NCI-H345 (cell line): ENCODE measurements at places on chromosomes 6 and 20.
A peak's percentile ranks its signal among the peaks of the same experiment; 100 is the strongest.

GRCh38 chr20:44425923-44426322 lies 49.8 kb upstream of the TTPAL start:
- no peak for DNase-seq

- DNase-seq, result no peak
These were observed 103.8 kb upstream of the ARMC2 start for GRCh38 chr6:108744244-108744972.

- DNase-seq, result no peak
These were observed 669.5 kb upstream of the MARCKS start for GRCh38 chr6:113187661-113188060.

- DNase-seq, result peak; percentile 98
These were observed at the start of gene TBCC for GRCh38 chr6:42745640-42746462. Gene TBCC, minus strand, starts transcription at chr6:42746103. Its CDS starts 30 bp downstream, at chr6:42746073.

DNA sequence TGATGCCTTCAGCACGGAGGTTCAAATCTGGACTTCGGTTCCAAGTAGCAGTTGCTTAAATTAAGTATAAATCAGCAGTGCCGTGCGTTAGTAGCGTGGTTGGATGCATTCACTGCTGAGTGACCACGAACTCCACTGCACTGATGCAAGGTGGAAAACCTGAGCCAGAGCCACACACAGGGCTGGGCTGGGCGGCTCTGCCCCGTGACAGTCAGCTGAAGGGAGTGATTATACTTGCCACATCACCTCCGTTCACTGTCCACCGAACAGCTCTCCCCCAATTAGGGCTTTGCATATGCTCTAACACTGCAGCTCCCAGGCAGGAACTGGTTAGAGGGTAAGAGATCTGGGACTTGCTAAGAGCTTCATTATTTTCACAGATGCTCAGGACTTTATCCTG lies 22.2 kb downstream of the PPP1R3G start:
- no peak for DNase-seq
